Skin of body (tissue), 3 donors: ENCODE measurements at places on chromosomes 1 and 21.
A peak's percentile ranks its signal among the peaks of the same experiment; 100 is the strongest.

GRCh38 chr1:5620997-5621396 is 371.2 kb downstream of the NPHP4 start:
- peak; percentile 1 for DNase-seq

- DNase-seq = peak; percentile 40
Observed at GRCh38 chr1:240508950-240509349, 103.0 kb downstream of the GREM2 start.

GRCh38 chr21:32197896-32198295 is 81.0 kb downstream of the MIS18A start:
- DNase-seq = no peak

DNA sequence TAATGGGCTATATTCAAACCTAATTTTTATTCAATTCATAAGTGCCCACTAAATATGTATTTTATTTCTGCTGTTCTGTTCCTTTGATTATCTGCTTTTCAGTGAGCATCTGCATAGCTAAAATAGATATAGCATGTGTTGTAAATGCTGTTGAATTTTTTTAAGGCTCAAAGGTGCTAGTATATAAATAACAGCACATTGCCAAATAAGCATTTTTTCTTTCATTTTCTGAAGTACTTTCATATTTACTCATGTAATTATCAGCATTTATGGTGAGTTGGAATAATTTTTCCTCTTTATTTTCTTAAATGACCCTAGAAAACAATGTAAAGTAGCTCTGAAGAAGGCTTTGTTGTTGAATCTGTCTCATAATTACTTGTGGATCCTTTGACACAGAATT is 69.6 kb upstream of the B3GALT2 start:
- no peak for DNase-seq

GRCh38 chr1:65880611-65881010 is 87.9 kb downstream of the PDE4B start:
- no peak for DNase-seq
